ENCODE measurements at places on chromosomes 1 and 21. TPM values are rescaled to one million over a fixed set of nuclear protein-coding genes. Genes with fewer than 3 reads are reported as not detected.

MED8 gene
- 64.8 TPM for total RNA-seq

KLHDC9 gene
- total RNA-seq: 4.5 TPM

SPATA45 gene
- total RNA-seq: not detected

MROH9 gene
- not detected for total RNA-seq

FALEC gene
- total RNA-seq: not detected

VWA5B1 gene
- not detected for total RNA-seq

GJA4 gene
- total RNA-seq: 0.15 TPM

PLPPR5 gene
- under 0.01 TPM for total RNA-seq

TFF2 gene
- not detected for total RNA-seq

S100A7 gene
- not detected for total RNA-seq

LCE3D gene
- total RNA-seq: not detected

HSD3B2 gene
- total RNA-seq: not detected

CFHR1 gene
- not detected for total RNA-seq

TNFRSF1B gene
- 43.0 TPM for total RNA-seq

FAM72A gene
- 1.7 TPM for total RNA-seq

SRSF11 gene
- 113 TPM for total RNA-seq

TSACC gene
- total RNA-seq: not detected

METTL13 gene
- 34.5 TPM for total RNA-seq

MTARC2 gene
- 6.1 TPM for total RNA-seq

PTAFR gene
- 0.15 TPM for total RNA-seq

KRTAP19-1 gene
- not detected for total RNA-seq

KCNJ9 gene
- total RNA-seq: not detected

WNT4 gene
- total RNA-seq: not detected

UBE2U gene
- total RNA-seq: not detected

VCAM1 gene
- total RNA-seq: 2.9 TPM

BEND5 gene
- not detected for total RNA-seq

EDARADD gene
- total RNA-seq: under 0.01 TPM

FMN2 gene
- 13.8 TPM for total RNA-seq

DFFA gene
- total RNA-seq: 45.5 TPM

MRPS6 gene
- total RNA-seq: 12.6 TPM

Data from smooth muscle cell of trachea (primary cell).